Stimulated activated CD4-positive, alpha-beta T cell treated with anti-CD3 and anti-CD28 coated beads, Interleukin-2, amount 100 ng/mL, for 4 hours (primary cell): ENCODE measurements at places on chromosomes 7 and 10.

DNA sequence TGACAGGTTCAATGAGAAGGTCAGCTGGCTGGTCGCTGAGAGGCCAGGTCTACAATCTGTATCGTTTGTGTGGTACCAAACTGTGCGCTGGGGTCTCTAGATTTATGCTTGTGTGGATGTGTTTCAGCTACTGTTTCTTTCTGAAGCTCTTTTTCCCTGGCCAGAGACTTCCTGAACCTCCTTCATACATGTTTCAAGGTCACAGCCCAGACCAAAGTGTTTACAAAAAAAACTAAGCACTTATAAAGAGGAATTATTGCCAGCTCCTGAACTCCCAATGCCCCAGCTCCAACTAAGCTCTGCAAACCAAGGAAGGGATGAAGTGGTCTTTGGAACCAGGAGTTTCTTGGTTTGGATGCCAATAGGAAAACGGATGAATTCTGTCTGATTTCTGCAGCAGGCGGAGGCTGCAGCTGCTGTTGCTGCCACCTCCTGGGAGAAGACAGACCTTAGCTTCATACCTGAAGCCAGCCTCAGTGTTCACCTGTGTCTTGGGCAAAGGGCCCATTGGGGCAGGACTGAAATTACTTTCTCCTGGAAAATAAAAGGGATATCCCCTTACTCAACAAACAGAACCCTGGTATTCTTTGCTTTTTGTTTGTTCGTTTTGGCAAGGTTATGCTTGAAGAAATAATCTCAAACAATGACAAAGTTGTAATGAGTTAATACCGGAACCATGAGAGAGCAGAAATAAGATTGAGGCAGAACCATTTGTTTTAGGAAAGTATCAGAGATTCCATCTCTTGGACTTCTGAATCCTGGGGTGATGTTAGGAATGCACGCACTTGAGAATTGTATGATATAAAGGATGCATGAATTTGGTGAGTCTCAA is 24.6 kb upstream of the MKLN1 start:
- DNase-seq, result peak; percentile 18

DNA sequence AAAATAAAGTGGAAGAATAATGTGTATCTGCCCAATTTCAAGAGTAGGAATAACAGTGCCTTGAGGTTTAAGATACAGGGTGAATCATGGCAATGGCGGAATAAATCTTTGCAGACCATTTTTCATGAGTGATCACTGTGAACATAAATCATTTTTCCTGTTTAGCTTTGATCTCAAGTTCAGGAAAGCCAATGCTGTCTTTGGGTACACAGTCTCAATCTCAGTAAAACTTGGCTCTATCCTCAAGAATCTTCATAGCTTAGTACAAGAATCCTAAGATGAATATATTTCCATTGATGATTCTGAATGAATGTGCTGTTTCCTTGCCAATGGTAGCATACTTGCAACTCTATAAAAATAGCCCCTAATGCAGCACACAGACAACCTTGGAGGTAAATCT is 6.8 kb downstream of the NAMPT start:
- no peak for DNase-seq

DNA sequence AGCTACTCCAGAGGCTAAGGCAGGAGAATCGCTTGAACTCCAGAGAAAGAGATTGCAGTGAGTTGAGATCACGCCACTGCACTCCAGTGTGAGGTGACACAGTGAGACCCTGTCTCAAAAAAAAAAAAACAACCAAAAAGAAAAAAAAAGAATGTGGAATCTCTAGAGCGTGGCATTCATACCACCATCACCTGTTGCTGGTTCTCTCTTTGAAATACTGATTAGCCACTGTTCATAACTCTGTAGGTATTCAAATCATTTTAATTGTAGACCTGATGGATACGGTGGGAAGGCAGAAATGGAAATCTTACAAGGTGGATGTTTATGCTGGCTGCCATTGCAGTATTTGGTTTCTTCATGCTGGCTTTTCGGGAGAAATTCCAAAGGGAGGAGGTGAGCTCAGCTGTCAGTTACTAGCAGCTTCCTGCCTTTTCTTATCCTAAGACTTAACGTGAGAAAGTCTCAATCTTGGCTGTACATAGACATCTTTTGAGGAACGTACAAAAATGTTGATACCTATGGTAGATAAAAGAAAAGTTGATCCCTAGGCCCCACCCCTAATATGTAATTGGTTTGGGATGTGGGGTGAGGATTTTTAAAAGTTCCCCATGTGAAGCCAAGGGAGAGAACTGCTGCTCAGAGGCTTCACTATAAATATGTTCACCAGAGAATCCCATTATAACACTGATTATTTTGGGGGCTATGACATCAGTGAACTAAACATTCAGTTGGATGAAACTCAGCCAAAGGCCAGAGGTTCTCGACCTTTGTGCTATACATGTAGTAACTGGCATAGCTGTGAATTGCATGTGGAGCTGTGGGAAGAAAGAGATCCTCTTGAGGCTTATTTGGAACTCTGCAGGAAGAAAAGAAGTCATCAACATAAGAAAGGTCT is 26.9 kb upstream of the MKLN1 start:
- DNase-seq, result no peak

- DNase-seq, result no peak
Measured at GRCh38 chr10:121539786-121540185, 58.5 kb downstream of the FGFR2 start.

- peak; percentile 19 for DNase-seq
Measured at GRCh38 chr10:129030996-129031843, 435.8 kb upstream of the MGMT start.

GRCh38 chr10:124693801-124694416 is 50.3 kb downstream of the FAM53B start:
- DNase-seq, result no peak

DNA sequence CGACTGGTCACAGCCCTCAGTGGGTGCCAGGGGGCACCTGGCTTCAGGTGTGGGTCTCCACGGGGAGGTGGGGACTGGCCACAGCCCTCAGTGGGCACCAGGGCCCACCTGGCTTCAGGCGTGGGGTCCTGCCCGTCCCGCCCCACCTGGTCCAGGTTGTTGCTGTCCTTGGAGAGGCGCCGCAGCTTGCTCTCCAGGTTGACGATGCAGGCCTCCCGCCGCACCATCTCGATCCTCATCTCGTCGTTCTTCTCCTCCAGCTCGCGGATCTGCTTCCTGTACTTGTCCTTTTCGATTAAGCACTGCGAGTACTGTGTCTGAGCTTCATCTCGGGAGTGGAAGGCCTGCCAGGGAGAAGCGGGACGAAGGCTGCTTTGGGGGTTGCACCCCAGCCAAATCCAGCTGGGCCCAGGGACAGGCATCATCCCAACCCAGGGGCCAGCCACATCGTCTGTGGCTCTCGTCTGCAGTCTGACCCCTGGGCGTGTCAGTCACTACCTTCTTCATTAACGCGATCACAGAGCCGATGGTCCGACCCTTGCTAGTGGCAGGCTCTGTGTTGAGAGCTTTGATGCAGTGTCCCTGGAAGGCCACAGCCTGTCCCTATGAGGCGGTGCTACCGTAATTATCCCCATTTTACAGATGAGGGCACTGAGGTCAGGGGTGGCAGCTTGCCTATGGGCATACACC is 92.9 kb upstream of the GNA12 start:
- DNase-seq, result no peak

GRCh38 chr7:106442476-106442875 is 157.7 kb upstream of the NAMPT start:
- DNase-seq, result no peak

DNA sequence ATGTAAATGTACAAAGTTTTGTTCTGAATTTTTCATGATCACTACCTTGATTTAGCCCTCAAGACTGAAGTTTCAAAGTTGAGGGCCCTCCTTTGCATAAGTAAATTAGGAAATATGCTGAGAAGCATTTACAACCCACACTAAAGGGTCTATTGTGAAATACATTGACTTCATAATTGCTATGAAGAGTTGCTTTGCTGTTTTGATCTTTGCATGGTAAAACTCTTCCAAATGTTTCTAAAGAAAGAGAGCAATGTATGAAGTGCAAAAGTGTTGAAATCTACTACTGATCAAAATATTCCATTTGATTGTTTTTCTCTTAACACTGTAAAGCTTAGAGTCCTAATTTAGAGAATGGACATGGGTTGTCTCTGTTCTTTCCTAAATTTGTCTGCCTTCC is 77.2 kb downstream of the C7orf25 start:
- no peak for DNase-seq

DNA sequence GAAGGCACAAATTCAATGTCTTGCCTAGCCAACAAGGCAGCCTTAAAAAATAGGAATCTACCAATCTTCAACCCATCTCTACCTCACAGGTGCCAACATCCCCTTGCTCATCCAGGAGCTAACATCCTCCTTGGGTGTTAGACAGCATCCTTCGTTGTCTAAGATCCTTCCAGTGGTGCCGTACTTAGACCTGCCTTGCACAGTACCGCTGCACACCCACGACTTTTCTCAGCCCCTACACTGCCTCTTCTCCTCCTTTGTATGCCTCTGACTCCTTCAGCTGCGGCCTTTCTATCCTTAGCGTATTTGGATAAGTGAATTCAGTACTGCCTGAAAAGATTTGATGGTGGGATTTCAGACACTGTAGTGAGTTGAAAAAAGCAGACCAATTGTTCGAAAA is 15.9 kb upstream of the PRTFDC1 start:
- DNase-seq, result no peak

DNA sequence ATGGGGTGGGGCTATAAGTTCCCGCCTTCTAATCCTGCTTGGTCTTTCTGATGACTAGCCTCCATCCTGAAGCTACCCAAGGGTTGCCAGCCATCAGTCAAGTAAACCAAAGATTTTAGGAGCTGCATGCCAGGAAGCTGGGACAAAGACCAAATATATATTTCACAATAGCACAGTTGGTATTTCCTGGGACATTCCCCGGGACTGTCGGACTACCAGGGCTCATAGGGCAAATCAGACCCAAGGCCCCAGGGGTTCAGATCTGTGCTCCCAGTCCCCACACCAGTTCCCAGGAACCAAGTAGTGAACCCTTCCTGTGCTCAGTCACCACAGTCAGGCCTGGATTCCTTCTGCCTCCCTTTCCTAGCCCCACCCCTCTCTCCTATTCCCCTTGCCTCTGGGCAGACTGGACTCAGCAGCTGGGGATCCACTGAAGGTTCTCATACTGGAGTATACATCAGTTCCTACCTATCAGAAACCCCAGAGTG is 5.7 kb upstream of the CXCL12 start:
- no peak for DNase-seq

- DNase-seq, result peak; percentile 19
Measured at GRCh38 chr10:7193369-7193768, 217.5 kb downstream of the SFMBT2 start.

- DNase-seq, result no peak
Measured at GRCh38 chr10:48744587-48744986, 59.9 kb downstream of the WDFY4 start.

DNA sequence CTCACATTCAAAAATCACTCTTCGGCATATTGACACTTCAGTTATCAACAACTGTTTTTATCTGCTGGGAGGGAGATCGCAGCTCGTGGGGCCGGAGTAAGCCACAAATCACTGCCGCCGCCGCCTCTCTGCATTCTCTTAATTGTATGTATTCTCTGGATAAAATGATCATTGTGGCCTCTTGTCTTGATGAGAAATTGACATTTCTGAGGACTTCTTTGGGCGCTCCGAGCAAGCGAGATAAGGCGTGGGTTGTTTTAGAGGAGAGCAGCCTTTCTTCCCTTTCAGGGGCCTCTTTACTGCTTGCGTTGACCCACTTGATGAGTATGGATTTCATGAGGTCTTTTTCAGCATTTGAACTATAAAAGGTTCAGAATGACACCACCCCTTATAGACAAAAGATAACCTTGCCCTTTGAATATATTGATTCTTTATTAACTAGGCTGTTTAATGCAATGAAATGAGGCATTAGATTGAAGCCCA is 130.6 kb downstream of the EBF3 start:
- DNase-seq, result no peak

- DNase-seq, result no peak
Measured at GRCh38 chr7:621572-622285, 102.1 kb upstream of the PDGFA start.

DNA sequence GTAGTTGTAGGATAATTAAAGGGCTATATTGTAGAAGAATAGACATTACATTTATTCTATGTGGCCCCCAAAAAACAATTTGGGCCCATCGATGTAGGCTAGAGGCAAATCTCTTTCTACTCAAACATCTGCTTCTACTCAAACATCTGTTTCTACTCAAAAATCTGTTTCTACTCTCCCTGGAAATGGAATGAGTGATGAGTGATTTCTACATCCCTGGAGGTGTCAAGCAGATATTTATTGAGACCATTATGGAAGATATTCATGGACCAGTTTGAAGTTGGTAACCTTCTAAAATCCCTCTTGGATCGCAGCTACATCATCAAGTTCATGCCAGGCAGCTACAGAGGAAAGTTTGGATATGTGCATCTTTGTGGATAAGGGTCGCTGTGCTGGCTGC is 5.1 kb upstream of the PLPP4 start:
- DNase-seq, result no peak

- DNase-seq, result no peak
Measured at GRCh38 chr7:41972270-41972669, 264.7 kb downstream of the GLI3 start.

DNA sequence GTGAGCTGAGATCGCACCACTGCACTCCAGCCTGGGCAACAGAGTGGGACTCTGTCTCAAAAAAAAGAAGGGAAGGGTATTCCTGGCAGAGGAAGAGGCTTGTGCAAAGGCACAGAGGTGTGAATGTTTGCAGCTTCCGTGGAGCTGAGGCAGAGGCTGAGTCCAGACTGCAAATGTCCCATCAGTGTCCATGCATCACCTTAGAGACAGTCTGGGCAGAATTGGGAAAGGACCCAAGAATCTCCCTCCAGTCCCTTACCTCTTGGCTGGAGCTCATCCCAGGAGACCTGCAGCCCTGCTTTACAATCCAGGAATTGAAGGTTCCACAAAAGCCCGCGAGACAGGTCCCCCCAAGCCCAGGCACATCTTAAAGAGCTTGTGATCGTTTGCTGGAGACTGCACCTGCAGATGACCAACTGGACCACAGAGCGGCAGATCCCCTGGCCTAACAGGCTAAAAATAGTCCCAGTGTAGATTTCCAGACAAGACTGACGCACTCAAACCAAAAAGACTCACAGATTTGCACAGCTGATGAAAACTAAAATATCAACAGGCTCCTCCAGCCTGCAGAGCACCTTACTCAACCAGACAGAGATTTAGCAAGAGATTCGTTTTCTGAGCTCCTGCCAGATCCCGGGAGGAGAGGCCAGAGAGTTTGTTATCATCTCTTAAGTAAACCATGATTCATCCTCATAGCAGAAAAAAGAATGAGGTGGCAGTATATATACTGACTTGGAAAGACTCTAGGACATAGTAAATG is 22.9 kb upstream of the NANOS1 start:
- DNase-seq, result no peak

GRCh38 chr10:119292968-119293760 is 85.8 kb downstream of the GRK5 start:
- DNase-seq, result no peak

DNA sequence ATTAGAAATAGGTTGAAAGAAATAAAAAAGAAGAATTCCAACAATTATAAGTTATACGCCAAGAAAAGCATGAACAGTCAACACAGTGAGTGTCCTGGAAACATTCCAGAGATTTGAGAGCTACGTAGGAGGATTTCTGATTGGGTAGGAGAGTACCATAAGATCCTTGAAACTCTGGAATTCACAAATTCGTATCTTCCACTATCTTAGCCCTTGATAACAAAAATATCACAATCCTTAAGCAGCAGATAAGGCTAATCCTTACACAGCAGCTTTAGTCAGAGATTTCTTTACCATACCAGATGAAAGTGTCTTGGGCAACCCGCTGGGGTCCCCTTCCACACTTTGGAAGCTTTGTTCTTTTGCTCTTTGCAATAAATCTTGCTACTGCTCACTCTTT is 8.2 kb downstream of the TPK1 start:
- DNase-seq, result no peak

- DNase-seq, result no peak
Measured at GRCh38 chr7:51430480-51431086, 114.0 kb upstream of the COBL start.
